ENCODE measurements at places on chromosomes 11 and 22.

DNA sequence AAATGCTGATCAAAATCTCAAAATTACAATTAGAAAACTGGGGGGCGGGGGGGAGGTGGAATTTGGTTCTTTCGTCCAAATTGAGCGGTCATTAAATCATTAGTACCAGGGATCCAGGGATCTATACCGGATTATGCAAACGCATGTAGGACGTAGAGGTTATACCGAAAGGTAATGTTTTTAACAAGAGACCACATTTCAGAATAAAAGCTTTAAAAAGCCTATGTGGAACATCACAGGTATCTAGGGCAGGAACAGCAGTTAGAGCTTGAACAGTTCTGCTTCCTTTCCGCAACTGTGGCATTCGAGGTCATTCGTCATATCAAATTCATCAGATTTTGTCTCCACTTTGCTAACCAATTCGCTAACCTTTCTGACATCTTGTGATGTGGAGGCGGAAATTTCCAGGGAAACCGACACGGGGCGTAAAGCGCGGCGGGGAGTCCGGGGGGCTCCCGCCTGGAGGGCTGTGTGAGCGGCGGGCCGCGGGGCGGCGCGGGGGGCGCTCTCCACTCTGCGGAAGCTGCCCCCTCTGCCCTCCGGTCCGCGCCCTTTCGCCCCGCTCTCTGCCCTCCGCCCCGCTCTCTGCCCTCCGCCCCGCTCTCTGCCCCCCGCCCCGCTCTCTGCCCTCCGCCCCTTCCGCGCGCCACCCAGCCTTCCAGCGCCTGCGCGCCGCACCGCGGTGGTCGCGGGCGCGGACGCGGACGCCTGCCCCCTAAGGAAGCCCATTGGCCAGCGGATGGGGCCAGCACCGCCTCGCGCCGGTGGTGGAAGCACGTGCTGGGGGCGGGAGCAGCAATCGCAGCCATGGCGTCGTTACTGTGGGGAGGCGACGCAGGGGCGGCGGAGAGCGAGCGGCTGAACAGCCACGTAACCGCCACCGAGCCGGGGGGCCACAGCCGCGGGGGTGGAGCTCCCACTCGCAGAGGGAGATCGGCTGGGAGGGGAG lies at the start of gene DDX25:
TSS of gene DDX25 (plus strand) at position 798 of the 949 bp plus-strand sequence. CDS start at position 808, 10 bp downstream.
- H3K27me3 ChIP-seq: peaks cover 16% of the 10 kb centered on the region
- peak; percentile 20 for DNase-seq
- peak within 1 kb of the TSS; percentile 84 for H3K27ac ChIP-seq
- peaks cover 10% of the 10 kb centered on the region for H3K36me3 ChIP-seq
- peaks cover 58% of the 10 kb centered on the region for H3K4me1 ChIP-seq
- peak within 1 kb of the TSS; percentile 96 for H3K4me3 ChIP-seq

- no peaks in the 10 kb centered on the region for H3K36me3 ChIP-seq
- H3K4me3 ChIP-seq: no peak overlapping the region
- no peak overlapping the region for H3K27ac ChIP-seq
- no peaks in the 10 kb centered on the region for H3K4me1 ChIP-seq
Observed at GRCh38 chr11:117453886-117454563, 126.4 kb downstream of the CEP164 start.

GRCh38 chr11:72209101-72209500 lies 7.5 kb upstream of the FOLR2 start:
- H3K4me1 ChIP-seq: no peaks in the 10 kb centered on the region
- H3K4me3 ChIP-seq: no peak overlapping the region
- H3K27ac ChIP-seq: no peak overlapping the region

- no peaks in the 10 kb centered on the region for H3K27me3 ChIP-seq
- H3K4me1 ChIP-seq: peaks cover 18% of the 10 kb centered on the region
- no peak overlapping the region for H3K4me3 ChIP-seq
- DNase-seq: no peak
- peaks cover 28% of the 10 kb centered on the region for H3K36me3 ChIP-seq
- no peak overlapping the region for H3K27ac ChIP-seq
Observed at GRCh38 chr11:106091480-106092123, 14.1 kb downstream of the AASDHPPT start.

- DNase-seq: no peak
- no peak overlapping the region for H3K4me3 ChIP-seq
- H3K27ac ChIP-seq: no peak overlapping the region
- peaks cover 7% of the 10 kb centered on the region for H3K27me3 ChIP-seq
Observed at GRCh38 chr11:44766972-44767278, 40.2 kb downstream of the TSPAN18 start.

- H3K4me3 ChIP-seq: no peak overlapping the region
- no peak for DNase-seq
Observed at GRCh38 chr22:32005453-32005852, 37.6 kb upstream of the SLC5A1 start.

- H3K4me3 ChIP-seq: no peak overlapping the region
- no peaks in the 10 kb centered on the region for H3K4me1 ChIP-seq
- H3K27me3 ChIP-seq: peaks cover 10% of the 10 kb centered on the region
- DNase-seq: no peak
- H3K36me3 ChIP-seq: no peaks in the 10 kb centered on the region
Observed at GRCh38 chr11:116078101-116078591, 573.9 kb upstream of the CADM1 start.

DNA sequence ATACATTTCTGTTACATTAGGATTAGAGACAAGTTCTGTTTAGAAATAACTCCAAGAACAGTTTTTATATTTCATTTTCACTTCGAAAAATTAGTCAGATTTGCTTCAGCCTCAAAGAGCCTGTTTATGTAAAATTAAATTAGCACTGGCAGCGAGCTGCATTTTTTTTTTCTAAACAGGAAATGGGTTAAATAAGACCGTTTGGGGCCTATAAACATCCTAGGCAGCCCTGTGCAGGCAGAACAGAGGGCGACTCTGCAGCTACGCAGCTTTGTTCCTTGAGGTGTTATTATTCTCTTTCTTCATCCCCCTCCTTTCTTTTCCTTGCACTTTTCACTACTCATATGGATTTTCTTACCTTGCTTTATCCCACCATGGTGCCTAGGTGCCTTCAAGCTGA lies 48.7 kb downstream of the CWC15 start:
- peaks cover 5% of the 10 kb centered on the region for H3K27me3 ChIP-seq
- peak; percentile 32 for DNase-seq
- peak overlapping the region; percentile 51 for H3K4me3 ChIP-seq

GRCh38 chr11:27945348-27945747 lies 162.6 kb downstream of the KIF18A start:
- H3K27me3 ChIP-seq: no peaks in the 10 kb centered on the region
- H3K4me1 ChIP-seq: no peaks in the 10 kb centered on the region
- no peak overlapping the region for H3K27ac ChIP-seq
- no peaks in the 10 kb centered on the region for H3K36me3 ChIP-seq

DNA sequence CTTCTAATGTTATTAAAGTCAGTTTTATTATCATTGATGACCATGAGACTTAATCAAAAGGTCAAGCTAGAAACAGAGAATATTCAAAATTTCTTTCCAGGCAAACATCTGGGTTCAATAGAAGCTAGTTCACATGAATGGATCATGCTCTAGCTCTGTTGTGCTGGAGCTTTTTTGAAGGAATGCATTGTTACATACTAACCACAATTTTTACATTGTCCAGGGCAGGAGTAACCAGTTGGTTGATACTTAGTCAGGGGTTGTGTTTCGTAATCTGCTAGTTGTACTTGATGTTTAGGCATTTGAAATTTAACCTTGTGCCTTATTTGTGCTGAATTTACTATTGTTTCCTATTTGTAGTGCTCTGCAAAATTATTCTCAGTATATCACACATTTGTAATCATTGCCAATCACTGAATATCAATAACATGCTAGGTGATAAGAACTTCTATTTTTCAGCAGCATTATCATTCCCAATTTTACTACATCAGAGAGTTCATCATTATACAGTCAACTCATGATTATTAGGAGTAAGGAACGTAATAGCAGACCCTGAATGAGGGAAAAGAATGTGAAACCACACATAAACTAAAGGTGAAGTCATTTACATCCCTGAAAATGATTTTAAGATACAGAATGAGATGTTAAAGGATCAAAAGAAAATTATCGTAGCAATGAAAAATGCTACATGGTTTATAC lies 23.2 kb downstream of the NF2 start:
- no peak overlapping the region for H3K4me3 ChIP-seq
- peaks cover 43% of the 10 kb centered on the region for H3K4me1 ChIP-seq
- H3K36me3 ChIP-seq: no peaks in the 10 kb centered on the region
- H3K27me3 ChIP-seq: no peaks in the 10 kb centered on the region
- H3K27ac ChIP-seq: no peak overlapping the region

DNA sequence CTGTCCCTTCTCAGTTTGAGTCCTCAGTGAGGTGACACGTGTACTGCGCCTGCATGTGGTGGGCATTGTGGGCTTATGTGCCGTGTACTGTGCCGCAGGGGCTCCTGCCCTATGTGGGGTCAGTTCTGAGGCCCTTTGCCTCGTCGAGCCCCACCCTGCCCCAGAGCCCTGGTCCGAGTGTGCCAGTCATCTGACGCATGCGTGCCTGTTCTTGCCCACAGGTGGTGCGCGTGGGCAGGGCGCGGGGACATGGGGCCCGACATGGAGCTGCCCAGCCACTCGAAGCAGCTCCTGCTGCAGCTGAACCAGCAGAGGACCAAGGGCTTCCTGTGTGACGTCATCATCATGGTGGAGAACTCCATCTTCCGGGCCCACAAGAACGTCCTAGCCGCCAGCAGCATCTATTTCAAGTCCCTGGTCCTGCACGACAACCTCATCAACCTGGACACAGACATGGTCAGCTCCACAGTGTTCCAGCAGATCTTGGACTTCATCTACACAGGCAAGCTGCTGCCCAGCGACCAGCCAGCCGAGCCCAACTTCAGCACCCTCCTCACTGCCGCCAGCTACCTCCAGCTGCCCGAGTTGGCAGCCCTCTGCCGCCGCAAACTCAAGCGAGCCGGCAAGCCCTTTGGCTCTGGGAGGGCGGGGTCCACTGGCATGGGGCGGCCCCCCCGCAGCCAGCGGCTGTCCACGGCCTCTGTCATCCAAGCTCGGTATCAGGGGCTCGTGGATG lies 22.3 kb upstream of the TMEM191C start:
- DNase-seq: no peak
- no peaks in the 10 kb centered on the region for H3K4me1 ChIP-seq
- H3K4me3 ChIP-seq: no peak overlapping the region
- no peaks in the 10 kb centered on the region for H3K27me3 ChIP-seq

DNA sequence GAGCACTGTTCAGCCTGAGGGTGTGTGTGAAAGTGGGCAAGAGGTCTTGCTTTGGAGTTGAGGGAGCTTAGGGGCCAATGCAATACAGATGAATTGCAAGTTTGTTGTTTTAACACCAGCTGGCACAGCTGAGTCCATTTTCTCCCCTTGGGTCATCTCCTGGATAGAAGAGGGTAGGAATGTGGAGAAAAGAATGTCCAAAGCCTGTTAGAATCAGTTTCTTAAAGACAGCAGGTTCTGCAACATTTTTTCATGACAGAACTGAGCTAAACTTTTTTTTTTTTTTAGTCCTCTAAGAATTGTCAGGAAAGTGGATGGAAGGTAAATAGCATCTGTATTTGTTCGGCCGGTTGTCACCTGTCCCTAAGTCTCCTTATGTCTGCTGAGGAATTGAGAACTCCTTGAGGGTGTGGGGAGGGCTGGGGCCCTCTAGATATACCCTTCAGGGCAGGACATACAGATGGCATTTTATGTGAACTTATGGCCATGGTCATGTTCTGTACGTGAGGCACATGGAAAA lies 211.1 kb upstream of the CADM1 start:
- H3K36me3 ChIP-seq: no peaks in the 10 kb centered on the region
- DNase-seq: no peak
- no peaks in the 10 kb centered on the region for H3K4me1 ChIP-seq
- no peak overlapping the region for H3K27ac ChIP-seq
- H3K4me3 ChIP-seq: no peak overlapping the region

DNA sequence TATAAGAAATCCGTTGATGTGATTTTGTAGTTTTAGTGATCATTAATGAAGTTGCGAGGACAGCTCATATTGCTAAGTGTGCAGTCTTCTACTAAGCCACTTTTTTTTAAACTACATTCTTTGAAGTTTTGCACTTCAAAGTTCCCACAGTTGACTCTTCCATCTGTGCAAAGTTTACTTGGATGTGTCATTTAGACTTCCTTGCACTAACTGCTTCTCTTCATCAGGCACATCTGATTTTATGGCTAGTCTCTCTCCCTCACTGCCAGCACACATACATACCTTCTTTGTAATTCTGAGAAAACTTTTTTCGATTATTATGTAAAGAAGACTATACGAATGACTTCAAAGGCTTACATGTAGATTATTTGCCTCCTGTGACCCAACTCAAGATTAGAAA lies 250.0 kb downstream of the DYNC2H1 start:
- H3K4me1 ChIP-seq: no peaks in the 10 kb centered on the region
- no peak for DNase-seq
- no peaks in the 10 kb centered on the region for H3K36me3 ChIP-seq
- H3K27ac ChIP-seq: no peak overlapping the region

GRCh38 chr11:112310848-112311247 lies 50.2 kb upstream of the PLET1 start:
- H3K27ac ChIP-seq: no peak overlapping the region
- no peak for DNase-seq
- no peaks in the 10 kb centered on the region for H3K4me1 ChIP-seq
- H3K4me3 ChIP-seq: no peak overlapping the region

DNA sequence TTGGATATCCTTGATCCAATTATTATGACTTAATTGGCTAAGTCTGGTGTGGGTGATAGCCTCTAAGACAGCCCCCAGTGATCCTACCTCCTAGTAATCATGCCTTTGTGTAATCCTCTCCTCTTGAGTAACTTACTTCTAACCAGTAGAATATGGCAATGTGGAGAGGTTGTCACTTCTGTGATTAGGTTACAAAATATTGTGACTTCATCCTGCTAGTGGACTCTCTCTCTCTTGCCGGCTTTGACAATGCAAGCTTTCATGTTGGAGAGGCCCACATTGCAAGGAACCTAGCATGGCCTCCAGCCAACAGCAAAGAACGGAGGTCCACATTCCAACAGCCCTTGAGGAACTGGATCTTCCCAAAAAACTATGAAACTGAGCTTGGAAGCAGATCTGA lies 19.5 kb downstream of the YPEL4 start:
- no peak overlapping the region for H3K27ac ChIP-seq
- peaks cover 11% of the 10 kb centered on the region for H3K27me3 ChIP-seq

DNA sequence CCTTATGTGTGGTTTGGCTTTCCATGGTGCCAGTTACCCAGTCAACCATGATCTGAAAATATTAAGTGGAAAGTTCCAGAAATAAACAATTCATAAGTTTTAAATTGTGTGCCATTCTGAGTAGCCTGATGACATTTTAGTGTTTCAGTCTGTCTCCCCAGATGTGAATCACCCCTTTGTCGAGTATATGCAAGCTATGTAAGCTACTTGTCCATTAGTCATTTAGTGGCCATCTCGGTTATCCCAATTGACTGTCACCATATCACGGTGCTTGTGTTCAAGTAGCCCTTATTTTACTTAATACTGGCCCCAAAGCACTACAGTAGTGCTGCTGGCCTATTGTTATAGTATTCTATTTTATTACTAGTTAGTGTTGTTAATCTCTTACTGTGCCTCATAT lies 44.9 kb downstream of the ATG16L2 start:
- no peaks in the 10 kb centered on the region for H3K27me3 ChIP-seq
- H3K4me1 ChIP-seq: no peaks in the 10 kb centered on the region
- H3K36me3 ChIP-seq: peaks cover 4% of the 10 kb centered on the region
- H3K4me3 ChIP-seq: no peak overlapping the region
